ENCODE measurements at places on chromosomes 5 and 9.

- no peak for DNase-seq
These were observed 175.8 kb upstream of the GAS1 start for GRCh38 chr9:87122947-87123685.

DNA sequence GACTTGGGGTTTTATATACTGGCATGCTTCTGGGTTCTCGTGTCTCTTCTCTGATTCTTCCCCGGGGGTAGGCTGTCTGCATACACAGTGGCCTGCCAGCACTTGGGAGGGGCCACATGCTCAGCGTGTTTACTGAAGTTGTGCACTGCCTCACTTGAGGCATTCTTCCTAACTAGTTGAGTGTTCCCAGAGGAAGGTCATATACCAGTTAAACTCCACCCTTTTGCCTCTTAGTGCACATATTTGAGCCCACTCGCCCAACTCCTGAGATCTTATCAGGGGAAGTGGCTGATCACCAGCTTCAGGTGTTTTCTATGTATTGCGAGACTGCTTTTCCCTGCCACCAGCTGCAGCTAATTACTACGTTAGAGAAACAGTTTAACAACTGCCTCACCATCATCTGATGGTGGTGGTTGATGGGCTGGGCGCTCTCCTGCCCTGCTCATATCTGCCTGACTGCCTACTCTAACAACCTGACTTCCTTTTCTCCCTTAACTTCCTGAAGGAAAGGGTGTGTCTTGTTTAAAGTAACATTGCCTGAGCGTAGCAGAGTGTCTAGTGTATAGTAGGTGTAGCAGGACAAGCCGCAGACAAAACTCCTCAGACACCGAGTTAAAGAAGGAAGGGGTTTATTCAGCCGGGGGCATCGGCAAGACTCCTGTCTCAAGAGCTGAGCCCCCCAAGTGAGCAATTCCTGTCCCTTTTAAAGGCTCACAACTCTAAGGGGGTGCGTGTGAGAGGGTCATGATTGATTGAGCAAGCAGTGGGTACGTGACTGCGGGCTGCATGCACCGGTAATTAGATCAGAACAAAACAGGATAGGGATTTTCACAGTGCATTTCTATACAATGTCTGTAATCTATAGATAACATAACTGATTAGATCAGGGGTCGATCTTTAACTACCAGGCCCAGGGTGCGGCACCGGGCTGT is 60.1 kb upstream of the CLINT1 start:
- DNase-seq, result no peak

DNA sequence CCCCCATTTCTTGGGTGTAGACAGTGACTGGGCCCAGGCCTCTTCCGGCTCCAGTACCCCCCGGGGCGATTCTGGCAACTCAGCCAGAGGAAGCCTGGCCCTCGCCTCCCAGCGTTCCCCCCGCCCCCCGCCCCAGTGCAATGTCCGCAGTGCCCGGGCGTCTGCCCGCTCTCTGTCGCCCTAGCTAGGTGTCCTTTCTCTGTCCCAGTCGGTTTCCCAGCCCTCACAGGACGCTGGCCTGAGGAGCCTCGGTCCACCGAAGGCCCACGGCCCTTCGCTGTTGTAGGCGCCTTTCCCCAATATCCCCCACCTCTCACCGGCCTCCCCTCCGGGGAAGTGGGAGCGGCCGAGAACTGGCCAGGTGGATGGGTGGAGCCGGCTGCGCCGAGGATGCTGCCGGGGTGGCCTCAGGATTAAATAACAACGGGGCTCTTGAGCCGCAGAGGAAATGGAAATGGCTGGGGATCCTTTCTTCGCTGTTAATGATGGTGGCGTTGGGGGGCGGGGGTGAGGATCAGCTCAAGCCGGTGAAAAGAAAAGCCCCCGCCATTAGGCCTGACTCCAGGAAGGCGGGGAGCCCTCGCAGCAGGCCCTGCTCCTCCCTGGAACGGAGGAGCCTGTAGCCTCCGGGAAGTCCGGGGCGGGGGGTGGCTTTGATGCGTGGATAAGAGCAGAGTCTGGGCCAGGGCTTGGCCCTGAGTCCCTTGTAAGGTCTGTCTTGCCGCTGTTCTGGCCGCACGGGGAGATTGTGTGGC is 1.1 kb upstream of the SPRY4 start:
- DNase-seq, result peak; percentile 12

- no peak for DNase-seq
These were observed 30.4 kb downstream of the AHRR start for GRCh38 chr5:351921-352245.

DNA sequence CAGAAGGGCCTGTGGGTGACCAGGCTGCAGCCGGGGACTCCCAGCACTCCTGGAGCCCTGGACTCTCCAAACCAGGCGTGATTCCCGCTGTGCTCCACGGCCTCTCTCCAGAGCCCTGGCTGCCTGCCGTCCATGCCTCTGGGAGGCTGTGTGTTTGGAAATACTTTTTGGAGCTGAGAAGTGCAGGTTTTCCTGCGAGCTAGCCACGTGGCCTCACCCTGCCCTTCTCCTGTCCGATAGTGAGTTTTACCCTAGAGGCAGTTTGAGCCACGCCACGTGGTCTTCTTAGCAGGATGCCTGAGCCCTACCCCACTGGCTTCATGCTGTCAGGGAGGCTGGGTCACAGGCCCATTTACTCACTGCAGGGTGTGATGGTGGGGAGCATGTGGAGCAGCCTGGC is 71.3 kb downstream of the COL5A1 start:
- DNase-seq, result no peak

DNA sequence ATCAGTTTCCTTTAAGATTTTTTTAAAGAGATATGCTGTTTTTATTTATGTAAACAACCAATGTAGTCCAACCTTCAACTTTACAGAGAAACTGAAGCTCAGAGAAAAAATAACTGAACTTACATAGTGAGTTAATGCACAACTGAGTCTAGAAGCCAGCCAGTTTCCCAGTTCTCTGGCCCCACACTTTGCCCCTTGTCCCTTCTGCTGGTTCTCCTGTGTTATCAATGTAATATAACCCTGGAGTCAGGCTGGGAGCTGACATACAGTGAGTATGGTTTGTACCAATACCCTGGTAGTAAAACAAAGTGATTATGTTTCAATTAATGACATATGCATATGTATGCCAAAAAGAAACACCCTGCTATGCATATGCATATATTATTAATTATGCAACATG is 32.2 kb upstream of the GRIA1 start:
- DNase-seq, result no peak

DNA sequence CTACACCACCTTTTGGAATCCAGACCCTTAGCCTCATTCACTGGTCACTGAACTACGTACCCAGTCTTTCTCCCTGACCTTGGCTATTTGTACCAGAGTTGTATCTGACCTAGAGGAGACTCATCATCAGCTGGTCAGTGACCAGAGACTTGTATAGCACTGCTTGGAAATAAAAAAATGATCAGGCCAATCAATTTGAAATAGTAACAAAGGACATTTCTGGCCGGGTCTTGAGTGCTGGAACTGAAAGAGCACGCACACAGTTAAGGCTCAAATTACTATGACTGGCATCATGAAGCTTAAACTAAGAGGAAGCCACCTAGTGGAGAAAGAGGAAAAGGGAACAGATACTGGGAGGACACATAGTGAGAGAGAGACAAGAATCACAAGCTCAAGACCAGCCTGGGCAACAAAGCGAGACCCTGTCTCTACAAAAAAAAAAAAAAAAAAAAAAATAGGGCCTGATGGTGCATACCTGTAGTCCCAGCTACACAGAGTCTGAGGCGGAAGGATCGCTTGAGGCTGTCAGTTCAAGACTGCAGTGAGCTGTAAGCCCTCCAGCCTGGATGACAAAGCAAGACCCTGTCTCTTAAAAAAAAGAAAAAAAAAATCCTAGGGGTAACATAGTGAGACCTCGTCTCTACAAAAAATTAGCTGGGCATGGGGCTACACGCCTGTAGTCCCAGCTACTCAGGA is 12.8 kb upstream of the SRP19 start:
- no peak for DNase-seq

DNA sequence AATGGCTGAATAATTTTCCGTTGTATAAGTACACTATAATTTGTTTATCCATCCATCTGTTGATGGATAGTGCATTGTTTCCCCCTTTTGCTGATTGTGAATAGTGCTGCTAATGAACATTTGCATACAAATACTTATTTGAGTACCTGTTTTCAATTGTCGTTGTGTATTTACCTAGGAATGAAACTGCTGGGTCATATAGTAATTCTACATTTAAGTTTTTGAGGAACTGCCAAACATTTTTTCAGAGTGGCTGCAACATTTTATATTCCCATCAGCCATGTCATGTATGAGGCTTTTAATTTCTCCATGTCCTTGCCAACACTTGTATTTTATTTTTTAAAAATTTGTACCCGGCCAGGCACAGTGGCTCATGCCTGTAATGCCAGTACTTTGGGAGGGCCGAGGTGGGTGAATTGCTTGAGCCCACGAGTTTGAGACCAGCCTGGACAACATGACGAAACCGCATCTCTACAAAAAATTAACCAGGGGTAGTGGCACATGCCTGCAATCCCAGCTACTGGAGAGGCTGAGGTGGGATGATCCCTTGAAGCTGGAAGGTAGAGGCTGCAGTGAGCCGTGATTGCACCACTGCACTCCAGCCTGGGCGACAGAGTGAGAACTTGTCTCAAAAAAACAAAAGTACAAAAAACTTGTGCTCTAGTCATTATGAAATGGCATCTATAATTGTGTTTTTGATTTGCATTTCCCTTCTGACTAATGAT is 2.2 kb upstream of the ANXA6 start:
- DNase-seq, result no peak

- DNase-seq, result no peak
These were observed 70.6 kb downstream of the DOCK2 start for GRCh38 chr5:169707686-169708085.

DNA sequence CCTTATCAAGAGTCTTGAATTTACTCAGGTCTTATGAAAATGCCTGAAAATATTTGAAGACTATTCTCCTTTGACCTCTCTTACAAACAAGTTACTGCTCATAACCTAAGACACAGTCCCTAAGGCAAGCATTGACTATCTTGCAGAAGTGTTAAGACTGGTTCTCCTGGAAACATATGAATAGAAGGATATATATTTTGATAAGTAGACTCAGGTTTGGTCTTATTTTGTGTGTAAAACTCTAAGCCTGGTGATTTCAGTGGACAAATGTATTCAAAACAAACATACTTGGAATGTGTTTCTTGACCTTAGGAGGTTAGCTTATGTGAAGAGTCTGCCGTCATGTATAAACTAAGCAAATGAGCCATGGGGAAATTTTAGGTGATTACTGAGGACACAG is 7.5 kb upstream of the UBQLN1 start:
- DNase-seq, result no peak

DNA sequence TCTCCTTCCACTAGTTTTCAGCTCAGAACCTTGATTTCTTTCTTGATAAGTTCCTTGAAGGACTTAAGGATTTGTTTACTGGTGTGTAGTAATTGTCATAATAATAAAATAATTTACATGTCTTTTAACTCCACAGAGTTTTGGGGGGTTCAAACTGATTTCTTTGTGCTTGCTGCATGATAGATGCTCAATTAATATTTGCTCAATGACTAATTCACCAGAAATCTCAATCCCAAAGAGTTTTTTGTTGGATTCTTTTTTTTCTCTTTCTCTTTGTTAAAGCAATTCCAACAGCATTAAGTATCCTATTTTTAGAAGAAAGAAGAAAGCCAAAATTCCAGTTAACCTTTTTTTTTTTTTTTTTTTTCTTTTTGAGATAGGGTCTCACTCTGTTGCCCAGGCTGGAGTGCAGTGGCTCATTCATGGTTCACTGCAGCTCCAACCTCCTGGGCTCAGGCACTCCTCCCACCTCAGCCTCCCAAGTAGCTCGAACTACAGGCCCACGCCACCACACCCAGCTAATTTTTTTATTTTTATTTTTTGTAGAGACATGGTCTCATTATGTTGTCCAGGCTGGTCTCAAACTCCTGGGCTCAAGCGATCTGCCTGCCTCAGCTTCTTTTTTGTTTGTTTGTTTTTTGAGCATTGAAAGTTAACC is 10.8 kb downstream of the FAF2 start:
- DNase-seq, result no peak

GRCh38 chr5:79963261-79964061 is 27.6 kb downstream of the MTX3 start:
- DNase-seq, result no peak

- DNase-seq, result no peak
These were observed 1931.0 kb upstream of the CDH6 start for GRCh38 chr5:29262339-29263123.

- no peak for DNase-seq
These were observed 213.6 kb upstream of the ANKRD55 start for GRCh38 chr5:56446728-56447127.

GRCh38 chr5:5665225-5666075 is 243.0 kb downstream of the ICE1 start:
- DNase-seq, result no peak

- no peak for DNase-seq
These were observed 12.0 kb downstream of the REXO4 start for GRCh38 chr9:133405508-133406438.

DNA sequence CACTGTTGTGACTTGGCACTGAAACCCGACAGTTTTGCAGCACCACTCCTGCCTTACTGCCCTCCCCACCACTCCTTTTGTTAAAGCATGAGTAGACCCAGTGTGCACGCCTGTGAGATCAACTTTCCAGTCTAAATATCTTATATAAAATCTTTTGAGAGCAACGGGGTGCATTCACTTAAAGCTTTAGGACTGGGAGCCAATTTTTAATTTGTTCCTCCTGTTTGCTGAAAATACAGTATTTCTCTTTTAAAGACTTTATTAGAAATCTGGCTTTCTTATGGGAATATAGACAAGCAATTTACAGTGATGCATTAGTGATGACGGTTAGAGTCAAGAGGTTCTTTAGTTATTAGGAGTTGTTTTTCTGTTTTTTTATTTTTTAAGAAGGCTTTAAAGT is 397.5 kb downstream of the TMEM167A start:
- no peak for DNase-seq

- no peak for DNase-seq
These were observed 67.4 kb upstream of the ZNF618 start for GRCh38 chr9:113808391-113809358.

DNA sequence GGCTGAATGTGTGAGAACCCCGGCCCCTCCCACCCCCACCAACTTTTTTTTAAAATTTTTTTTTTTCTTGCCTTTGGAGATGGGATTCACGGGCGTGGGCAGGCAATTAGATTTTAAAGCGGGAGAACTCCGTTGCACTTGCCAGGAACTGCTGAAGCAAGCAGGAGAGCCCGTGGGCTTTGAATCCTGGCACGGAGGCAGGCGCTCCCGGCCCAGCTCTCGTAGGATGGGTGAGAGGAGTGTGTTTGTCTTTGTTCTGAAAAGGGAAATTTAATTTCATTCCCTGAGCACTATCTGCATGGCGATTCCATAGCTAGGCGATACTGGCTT is 54.3 kb upstream of the BOD1 start:
- no peak for DNase-seq
